ENCODE measurements at places on chromosomes 6 and 20. TPM values are rescaled to one million over a fixed set of nuclear protein-coding genes. Genes with fewer than 3 reads are reported as not detected.

Gene RIPOR2
- not detected for total RNA-seq

Gene GSTA3
- not detected for total RNA-seq

Gene CD24
- 1.7 TPM for total RNA-seq

Gene MUC21
- not detected for total RNA-seq

Gene CDSN
- not detected for total RNA-seq

Gene MLN
- not detected for total RNA-seq

Gene ADGRG6
- total RNA-seq = 12.2 TPM
